Epithelial cell of prostate (primary cell): ENCODE measurements at places on chromosomes 3 and 15.

DNA sequence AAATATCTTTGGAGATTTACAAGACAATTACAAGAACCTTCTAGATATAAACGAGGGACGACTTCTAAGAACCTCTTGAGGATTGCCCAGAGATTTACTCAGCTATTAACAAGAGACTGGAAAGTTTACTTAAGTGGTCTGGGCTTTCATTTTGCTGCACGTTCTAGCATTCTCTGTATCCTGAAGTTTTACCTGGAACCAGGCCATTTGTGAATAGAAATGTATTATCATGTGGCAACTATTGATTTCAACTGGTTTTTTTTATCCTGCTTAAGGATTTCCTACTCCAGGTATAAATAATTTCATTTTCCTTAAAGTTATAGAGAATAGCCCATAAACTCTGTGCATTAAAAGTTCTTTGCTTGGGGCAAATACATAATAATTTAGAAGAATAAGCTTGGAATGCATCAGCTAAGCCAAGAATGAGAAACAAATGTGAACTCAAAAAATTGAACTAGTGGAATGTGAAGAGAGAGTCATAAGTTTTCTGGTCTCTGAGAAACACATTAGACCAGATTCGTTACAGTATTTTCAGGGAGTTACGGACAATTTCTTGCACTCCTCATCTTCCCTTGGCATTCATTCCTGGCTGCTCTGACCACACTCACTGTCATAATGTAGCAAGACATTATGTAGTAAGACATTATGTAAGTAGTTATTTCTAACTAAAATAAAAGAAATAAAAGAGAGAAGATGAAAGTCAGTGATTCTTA is 1.3 kb downstream of the AQP9 start:
- no peak for DNase-seq

DNA sequence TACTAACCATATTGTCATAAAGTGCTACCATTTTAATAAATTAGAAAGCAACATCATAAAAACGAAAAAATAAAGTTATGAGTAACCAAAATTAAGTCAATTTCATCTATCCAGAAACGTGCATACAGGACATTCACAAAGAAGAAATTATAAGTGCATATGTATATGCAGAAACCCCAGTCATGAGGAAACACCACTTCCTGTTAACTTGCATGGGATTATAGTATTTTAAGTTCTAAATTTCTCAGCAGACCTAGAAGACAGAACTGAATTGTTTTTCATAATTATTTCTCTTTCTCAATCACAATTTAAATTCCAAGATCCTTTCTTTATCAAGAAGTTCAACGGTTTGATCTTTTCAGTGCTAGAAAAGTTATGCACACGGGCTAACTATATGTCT is 1.4 kb upstream of the KBTBD8 start:
- no peak for DNase-seq

DNA sequence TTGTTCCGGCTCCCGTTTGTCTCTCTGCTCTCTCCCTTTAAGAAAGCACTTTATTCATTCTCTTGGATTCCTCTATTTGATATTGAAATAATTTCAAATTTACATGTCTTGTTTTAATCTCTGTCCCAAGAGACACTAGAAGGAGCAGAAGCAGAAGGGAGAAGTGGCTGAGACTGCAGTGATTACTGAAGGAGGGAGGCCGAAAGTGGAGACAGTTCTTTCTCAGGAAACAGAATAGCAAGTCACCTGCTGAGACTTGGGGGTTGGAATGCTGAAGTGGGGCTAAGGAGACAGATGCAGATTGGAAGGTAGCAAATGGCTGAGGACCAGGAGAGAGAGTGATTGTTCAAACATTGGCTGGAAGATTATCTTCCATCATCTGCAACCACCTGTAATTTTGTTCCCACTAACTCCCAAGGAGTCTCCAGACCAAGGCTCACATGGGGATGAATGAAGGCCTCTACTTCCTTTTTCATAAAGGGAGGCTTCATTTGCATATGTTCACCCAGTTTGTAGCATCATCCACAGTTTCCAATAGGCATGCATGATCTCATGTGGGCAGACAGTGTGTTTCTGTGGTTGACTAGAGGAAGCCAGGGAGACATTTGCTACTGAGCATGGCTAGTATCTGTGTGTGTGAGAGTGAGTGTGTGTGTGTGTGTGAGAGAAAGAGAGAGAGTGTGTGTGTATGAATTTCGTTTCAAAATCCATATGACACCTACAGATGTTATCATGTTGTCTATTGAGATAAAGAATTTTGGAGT is 24.0 kb downstream of the LTF start:
- DNase-seq, result no peak

DNA sequence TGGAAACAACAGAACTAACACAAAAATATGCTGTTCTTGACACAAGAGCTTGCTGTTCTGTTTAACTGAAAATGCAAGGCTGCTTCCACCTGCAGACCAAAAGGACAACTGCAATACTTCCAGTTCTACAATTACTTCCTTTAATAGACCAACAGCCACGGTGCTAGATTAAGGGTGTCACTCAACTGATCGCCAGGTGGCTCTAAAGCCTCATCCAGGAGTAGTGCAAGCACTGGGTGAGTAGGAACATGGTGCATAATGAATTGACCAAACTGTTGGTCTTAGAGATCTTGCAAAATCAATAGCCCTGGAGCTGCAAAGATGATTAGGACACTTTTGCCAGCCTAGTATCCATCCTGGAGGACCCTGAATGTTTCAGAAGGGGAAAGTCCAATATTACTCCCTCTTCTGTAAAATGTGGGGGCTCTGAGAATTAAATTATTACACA is 3.6 kb upstream of the CLDN16 start:
- DNase-seq, result no peak

DNA sequence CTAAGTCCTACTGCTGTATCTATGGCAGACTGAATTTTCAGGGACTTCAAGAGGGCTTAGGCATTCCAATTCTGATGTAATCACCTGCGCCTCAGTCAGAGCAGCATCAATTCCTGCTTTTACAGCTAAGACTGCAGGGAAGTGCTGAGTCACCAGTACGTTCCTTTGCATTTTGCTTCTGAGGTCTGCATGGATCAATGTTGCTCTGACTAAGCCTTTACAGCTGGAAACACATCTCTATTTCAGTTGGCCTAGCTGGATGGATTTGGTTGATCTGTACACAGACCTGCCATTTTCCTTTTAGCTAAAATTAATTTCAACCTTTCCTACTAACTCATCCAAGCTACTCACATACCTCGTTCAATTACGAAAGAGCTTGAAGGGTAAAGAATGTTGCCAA is 51.3 kb downstream of the ETV5 start:
- peak; percentile 33 for DNase-seq

DNA sequence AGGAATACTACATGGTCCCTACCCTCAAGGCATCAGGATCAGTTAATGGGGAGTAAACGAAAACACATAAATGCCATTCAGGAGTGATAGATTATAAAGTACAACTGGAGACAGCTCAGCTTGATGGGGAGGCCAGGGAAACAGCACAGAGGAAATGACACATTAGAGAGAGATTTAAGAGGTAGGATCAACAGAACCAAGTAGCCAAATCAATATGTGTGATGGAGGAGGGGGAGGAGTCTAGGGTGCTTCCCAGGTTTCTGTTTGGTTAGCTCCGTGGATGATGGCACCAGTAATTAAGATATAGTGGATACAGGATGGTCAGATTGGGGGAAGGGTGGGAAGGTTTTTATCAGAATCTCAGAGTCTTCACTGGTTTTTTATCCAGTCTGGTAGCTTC is 229.5 kb upstream of the ROPN1 start:
- DNase-seq, result no peak

- no peak for DNase-seq
These were observed 38.6 kb downstream of the CRYBG3 start for GRCh38 chr3:97860364-97860763.

- no peak for DNase-seq
These were observed 13.5 kb upstream of the PCOLCE2 start for GRCh38 chr3:142902356-142902755.

DNA sequence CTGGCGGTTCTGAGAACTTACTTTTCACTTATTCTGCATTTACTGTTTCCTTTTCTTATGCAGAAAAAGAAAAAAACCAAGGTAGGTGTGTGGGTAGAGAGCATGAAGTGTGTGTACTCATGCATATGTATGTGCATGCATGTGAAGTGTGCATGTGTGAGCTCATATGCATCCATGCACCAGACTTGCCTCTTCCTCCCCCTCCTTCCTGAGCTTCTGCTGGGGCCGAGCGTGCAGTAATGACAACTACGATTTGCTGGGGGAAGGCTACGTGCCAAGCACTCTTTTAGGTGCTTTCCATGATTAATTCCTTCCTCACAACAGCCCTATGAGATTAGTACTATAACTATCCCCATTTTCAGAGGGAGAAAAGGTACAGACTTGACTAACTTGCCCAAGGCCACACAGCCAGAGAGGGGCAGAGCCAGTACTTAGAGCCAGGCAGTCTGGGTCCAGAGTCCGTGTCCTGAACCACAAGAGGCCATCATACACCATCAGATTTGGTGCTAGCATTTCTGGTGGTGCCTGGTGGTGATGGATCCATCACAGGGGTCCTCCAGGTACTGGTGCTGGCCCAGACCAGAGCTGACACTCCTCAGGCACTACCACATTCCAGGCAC is 46.7 kb downstream of the CAPN3 start:
- no peak for DNase-seq

DNA sequence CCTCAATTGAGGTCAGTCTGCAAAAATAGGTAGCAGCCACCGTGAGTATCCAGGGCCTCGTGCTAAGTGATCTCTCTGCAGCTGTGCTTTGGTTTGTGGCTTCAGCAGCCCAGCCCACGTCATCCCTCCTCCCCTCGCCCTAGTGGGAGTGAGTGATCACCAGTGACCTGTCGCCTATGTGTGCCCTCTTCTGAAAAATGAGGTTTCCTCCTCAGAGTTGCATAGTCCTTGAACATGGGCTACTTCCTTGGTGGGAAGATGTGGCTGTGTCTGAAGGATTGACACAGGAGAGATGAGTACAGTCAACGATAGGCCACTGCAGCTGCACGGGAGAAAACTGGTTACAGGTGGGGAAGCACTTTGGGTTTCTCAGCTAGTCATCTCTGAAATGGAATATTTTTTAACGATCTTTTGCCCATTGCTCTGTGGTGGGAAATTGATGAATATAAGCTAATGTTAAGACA is 144.8 kb upstream of the BHLHE40 start:
- DNase-seq, result no peak

- DNase-seq, result no peak
These were observed 296.3 kb downstream of the UACA start for GRCh38 chr15:70466895-70467529.

DNA sequence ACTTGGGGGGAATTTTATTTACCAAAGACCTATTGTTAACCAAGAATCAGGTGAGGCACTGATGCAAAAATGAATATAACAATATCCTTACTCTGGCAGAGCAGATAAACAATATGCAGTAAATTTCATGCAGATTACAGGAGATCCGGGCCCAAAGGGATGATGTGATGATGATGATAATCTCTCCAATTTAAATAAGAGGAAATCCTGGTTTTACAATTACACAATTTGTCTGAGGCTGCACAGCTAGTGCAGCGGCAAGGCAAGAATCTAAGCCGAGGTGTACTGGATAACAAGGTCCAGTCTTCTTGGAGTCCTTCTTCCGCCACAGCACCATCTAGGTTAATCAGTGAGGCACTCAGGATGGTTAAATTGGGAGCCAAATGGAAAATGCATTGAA is 2.4 kb upstream of the MESD start:
- no peak for DNase-seq

DNA sequence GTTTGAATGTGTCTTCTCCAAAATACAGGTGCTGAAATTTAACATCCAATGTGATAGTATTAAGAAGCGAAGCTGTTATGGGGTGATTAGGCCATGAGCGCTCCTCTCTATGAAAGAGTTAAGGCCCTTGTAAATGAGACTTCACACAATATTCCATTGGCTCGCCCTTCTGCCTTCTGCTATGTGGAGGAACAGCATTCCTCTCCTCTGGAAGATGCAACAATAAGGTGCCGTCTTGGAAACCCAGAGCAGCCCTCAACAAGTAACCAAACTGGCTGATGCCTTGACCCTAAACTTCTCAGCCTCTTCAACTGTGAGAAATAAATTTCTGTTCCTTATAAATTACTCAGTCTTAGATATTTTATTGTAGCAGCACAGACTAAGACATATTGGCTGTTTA is 874.6 kb downstream of the ROBO1 start:
- no peak for DNase-seq

GRCh38 chr3:16907243-16907642 is 22.5 kb downstream of the PLCL2 start:
- DNase-seq, result no peak

GRCh38 chr15:65255486-65256140 is 31.1 kb downstream of the PARP16 start:
- DNase-seq, result no peak

DNA sequence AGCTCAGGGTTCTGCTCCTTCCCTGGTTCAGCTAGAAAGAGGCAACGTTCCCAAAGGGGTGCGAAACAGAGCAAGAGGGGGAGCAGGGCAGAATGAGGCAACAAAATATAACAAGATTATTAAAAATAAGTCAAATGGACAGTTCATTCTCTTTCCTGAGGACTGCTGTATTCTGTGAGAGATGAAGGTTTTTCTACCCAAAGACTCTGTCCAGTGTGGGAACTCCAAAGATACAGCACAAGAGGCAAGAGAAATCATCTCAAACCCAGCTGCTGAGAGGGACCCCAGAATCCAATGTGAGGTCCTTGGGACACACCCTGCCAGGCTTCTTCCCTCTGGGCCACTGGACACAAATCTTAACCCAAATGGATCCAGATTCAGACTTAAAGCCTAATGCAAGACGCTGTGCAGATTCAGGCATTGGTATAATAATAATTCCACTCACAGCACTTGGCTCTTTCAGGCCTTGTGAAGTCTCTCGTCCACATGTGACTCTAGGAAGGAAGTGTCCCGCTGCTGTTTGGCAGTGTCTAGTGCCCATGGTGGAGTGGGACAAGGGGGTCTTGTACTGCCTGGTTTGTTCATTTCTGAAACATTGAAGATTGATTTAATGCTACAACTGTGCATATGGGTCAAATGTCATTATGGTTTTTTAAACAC is 14.5 kb upstream of the ARHGAP31 start:
- no peak for DNase-seq

DNA sequence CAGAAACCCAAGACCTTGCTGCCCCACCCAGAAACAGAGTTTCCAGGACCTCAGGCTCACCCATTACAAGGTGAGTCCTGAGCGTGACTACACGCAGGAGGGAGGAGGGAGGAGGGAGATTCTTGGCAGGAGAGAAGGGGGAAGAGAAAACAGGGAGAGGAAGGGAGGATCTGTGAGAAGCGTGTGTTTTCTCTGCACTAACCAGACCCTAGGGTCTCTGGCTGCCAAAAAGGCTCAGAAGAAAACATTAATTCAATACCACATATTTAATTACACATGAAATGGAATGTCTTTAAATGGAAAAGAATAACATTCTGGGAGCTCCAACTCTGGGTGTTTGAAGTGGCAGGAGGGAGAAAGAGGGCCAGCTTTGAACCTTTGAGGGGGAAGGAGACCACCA is 309.0 kb downstream of the NTRK3 start:
- DNase-seq, result no peak

DNA sequence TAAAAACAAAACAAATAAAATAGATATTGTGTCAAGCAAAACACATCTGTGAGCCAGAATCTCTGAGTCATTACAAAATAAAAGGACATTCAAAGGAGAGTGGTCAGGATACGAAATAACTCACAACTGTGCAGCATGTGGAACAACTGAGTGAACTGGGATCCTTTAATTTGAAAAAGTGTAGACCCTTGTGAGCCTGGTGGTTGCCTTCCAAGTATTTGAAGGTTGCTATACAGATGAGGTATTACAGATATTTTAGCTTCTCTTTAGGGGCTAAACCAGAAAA is 26.7 kb downstream of the KCNMB2 start:
- DNase-seq, result no peak
